CD4-positive, alpha-beta T cell treated with Interleukin-4 for 4 hours (primary cell): ENCODE measurements at places on chromosomes 3 and 15.

GRCh38 chr3:58198362-58198761 is 12.4 kb downstream of the DNASE1L3 start:
- no peak for DNase-seq

DNA sequence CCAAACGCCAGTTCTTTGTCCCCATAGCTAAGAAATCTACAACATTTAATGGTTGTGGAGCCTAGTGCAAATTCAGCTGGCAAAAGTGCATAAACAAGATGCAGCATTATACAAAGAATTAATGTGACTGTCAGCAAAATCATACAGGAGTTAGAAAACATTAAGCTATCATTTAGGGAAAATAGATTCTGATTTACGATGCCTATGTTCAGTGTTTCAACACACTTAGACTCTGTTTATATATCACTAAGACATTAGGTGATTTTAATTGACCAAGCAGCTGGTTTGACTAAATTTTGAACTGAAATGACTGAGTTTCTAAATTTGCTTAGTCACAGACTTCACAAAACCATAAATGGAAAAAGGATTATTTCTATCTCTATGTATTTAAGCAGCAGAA is 1076.8 kb downstream of the TBL1XR1 start:
- DNase-seq, result no peak

DNA sequence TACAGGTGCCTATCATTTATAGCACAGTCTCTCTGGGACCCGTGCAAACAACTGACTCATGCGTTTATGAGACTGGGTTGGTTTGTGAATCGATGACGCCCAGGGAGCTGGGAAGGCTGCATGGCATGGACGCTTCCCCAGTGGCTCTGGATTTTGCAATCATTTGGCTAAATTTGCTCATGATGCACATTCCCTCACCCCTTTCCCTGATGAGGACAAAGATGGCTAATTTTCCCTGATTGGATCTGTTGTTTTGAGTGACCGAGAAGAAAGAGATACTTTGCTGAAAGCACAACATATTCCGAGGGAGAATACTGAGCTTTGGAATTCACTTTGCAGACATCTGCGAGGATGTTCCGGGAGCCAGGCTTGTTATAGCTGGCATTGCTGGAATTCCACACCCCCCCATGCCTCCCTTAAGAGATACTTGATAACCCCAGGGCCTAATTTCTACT is 51.1 kb downstream of the CGNL1 start:
- no peak for DNase-seq

GRCh38 chr3:152151216-152151876 is 117.4 kb upstream of the MBNL1 start:
- DNase-seq, result no peak

GRCh38 chr3:125107363-125107762 is 51.6 kb upstream of the HEG1 start:
- no peak for DNase-seq

DNA sequence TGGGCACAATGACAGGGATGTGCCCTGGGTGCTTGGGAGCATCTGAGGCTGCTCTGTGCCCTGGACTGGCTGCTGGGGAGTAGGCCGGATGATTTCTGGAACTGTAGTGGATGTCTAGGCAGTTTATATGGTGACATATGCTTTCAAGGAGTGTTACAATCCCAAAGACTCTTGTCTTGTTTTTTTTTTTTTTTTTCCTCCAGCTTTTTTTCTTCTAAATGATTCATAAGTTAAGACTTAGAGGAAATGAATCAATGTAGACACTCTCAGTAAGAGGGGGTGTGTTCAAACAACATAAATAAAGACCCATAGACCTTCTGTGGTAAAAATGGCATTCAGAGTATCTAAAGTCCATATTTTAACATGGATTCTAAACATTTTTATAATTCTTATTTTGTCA is 706.1 kb upstream of the GOLIM4 start:
- no peak for DNase-seq

GRCh38 chr3:12869035-12869621 is 27.8 kb upstream of the RPL32 start:
- no peak for DNase-seq

DNA sequence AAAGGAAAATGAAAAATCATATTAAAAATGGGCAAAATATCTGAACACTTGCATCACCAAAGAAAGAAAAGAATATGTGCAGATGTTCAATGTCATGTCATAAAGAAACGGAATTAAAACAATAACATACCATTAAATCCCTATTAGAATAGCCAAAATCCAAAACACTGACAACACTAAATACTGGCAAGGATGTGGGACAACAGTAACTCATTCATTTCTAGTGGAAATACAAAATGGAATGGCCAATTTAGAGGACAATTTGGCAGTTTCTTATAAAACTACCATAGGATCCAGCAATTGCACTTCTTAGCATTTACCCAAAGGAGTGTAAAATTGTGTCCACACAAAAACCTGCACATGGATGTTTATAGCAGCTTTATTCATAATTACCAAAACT is 542.5 kb upstream of the UBE2E2 start:
- no peak for DNase-seq

- DNase-seq, result no peak
Observed at GRCh38 chr3:74614107-74614967, at the start of gene CNTN3. Gene CNTN3, minus strand, starts transcription at chr3:74614659. Its CDS starts 93,547 bp downstream, at chr3:74521112.

DNA sequence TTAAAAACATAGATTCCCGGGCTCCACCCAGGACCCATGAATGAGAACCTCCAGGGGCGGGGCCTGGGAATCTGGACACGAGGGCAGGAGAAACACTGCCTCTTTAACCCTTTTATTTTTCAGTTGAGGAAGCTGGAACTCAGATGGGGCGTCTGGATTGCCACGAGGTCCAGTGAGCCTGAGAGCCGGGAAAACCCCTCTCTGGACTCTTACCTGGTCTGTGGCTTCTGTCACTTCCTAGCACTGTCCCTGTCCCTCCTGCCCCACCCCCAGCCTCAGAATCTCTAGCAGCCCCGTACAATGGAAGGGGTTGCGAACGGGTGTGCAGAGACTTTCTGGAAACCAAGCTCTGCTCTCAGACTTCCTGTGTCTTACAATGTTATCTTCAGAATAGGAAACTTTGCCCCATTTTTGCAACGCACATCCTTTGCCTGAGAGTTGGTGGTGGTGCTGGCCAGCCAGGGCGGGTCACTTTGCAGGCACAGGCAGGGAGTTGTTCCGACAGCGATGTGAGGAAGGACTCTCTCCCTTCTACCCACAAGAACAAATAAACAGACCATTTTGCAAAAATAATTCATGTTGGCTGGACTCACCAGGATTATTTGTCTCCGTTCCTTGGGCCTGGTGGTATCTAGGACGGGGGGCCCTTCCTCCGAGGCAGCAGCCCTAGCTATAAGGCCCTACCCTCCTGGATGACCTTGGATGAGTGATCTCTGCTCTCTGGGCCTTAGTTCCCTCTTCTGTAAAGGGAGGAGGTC is 59.1 kb downstream of the SMAD6 start:
- no peak for DNase-seq
